Activated naive CD8-positive, alpha-beta T cell treated with anti-CD3 and anti-CD28 coated beads for 36 hours (primary cell): ENCODE measurements at places on chromosomes 5 and 9. TPM values are rescaled to one million over a fixed set of nuclear protein-coding genes. Genes with fewer than 3 reads are reported as not detected.

SH3GL2 gene
- total RNA-seq, result not detected

RNF145 gene
- 80.3 TPM for total RNA-seq

SOX30 gene
- total RNA-seq, result not detected

DNA sequence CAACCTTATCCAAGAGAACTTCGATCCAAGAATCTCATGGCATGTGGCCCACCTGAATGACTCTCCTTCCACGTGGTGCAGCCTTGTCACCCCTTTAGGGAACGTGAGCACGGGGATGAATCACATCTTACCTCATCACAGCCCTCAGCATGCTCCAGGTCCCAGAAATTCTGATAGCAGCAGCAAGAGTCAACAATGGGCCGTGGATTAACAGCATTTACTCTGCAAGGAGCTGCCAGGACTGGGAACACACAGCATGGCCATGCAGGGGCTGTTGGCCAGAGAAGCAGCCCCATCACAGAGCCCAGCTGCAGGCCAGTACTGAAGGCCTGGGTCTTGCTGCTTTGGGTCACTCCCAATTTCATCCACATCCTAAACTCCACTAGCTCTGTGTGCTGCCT lies 150.4 kb downstream of the C5orf15 start:
- peaks cover 10% of the 10 kb centered on the region for H3K27me3 ChIP-seq
- no peaks in the 10 kb centered on the region for H3K36me3 ChIP-seq
- DNase-seq, result no peak
- H3K4me1 ChIP-seq, result peaks cover 12% of the 10 kb centered on the region

- peaks cover 4% of the 10 kb centered on the region for H3K4me1 ChIP-seq
- no peaks in the 10 kb centered on the region for H3K36me3 ChIP-seq
- DNase-seq, result no peak
Observed at GRCh38 chr5:69011910-69012309, 81.9 kb upstream of the SLC30A5 start.

DNA sequence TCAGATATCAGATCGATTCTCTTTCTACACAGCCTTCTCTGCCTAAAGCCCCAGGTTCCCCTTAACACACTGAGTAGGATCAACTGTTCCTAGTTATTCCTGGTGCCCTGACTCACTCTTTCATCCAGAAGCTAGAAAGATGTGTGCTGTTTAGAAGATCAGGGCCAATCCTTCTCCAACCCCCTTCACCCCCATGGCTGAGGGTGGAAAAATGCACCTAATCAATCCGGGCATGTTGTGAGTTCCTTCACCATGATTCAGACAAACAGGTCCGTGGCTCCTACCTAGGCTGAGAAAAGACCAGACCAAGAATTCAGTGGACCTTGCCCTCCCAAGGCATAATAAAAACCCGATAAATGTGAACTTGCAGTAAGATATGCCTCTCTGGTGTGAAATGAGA lies 85.4 kb upstream of the EQTN start:
- no peak for DNase-seq
- peaks cover 8% of the 10 kb centered on the region for H3K27me3 ChIP-seq
- no peak overlapping the region for H3K4me3 ChIP-seq
- no peaks in the 10 kb centered on the region for H3K36me3 ChIP-seq
- peaks cover 12% of the 10 kb centered on the region for H3K4me1 ChIP-seq
- no peak overlapping the region for H3K27ac ChIP-seq

- peaks cover 38% of the 10 kb centered on the region for H3K36me3 ChIP-seq
- H3K4me1 ChIP-seq, result peaks cover 14% of the 10 kb centered on the region
- no peak for DNase-seq
- no peak overlapping the region for H3K4me3 ChIP-seq
- no peaks in the 10 kb centered on the region for H3K27me3 ChIP-seq
- H3K27ac ChIP-seq, result no peak overlapping the region
Observed at GRCh38 chr9:71859939-71860338, 51.1 kb downstream of the ABHD17B start.

- no peak overlapping the region for H3K27ac ChIP-seq
- peaks cover 1% of the 10 kb centered on the region for H3K4me1 ChIP-seq
- H3K27me3 ChIP-seq, result peaks cover 1% of the 10 kb centered on the region
- peaks cover 8% of the 10 kb centered on the region for H3K36me3 ChIP-seq
- no peak for DNase-seq
- no peak overlapping the region for H3K4me3 ChIP-seq
Observed at GRCh38 chr5:82917584-82917983, 159.6 kb downstream of the TMEM167A start.

DNA sequence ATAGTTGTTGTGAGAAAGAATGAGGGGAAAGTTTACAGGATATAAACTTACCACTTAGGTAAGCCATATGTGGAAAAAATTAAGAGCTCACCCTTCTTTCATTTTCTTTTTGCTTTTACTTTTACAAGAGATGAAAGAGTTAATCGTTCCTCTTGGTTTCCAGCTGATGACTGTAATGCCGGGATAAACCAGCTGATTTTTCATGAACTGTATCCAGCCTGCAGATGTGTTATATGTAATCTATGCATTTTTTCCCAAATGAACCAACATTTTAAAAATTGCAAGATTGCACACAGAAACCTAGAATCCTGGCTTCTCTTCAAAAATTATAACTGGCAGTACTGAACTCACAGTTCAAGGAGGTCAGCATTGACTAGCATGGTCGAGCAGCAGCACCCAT lies 185.9 kb downstream of the GRIA1 start:
- H3K27me3 ChIP-seq, result no peaks in the 10 kb centered on the region
- no peak overlapping the region for H3K4me3 ChIP-seq
- H3K36me3 ChIP-seq, result no peaks in the 10 kb centered on the region
- no peaks in the 10 kb centered on the region for H3K4me1 ChIP-seq

DNA sequence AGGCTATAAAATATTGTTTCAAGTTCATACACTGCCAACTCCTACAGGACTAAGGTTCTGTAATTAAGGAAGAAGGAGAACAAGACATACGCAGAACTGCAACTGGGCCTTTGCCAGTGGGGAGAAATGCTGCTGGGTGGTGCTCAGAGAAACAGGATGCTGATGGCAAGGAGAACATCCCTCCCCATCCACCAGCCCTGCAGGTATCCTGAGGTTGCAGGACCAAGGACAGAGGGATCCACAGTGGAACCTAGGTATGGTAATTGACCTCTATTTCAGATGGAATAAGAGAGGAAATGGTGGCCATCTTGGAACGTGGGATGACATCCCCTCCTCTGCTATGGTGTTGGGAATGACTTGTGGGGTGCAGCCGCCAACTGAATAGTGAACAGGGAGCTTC lies 206.3 kb upstream of the S1PR3 start:
- H3K27me3 ChIP-seq, result peaks cover 8% of the 10 kb centered on the region
- no peak overlapping the region for H3K4me3 ChIP-seq
- no peaks in the 10 kb centered on the region for H3K4me1 ChIP-seq
- H3K27ac ChIP-seq, result no peak overlapping the region
- no peaks in the 10 kb centered on the region for H3K36me3 ChIP-seq
